ENCODE measurements at places on chromosomes 6 and 20. TPM values are rescaled to one million over a fixed set of nuclear protein-coding genes. Genes with fewer than 3 reads are reported as not detected.

Gene OPRM1
- not detected for total RNA-seq

Gene CLPSL2
- not detected for total RNA-seq

Gene EFCAB8
- total RNA-seq, result 0.26 TPM

Gene DDX43
- total RNA-seq, result 3.0 TPM

DNA sequence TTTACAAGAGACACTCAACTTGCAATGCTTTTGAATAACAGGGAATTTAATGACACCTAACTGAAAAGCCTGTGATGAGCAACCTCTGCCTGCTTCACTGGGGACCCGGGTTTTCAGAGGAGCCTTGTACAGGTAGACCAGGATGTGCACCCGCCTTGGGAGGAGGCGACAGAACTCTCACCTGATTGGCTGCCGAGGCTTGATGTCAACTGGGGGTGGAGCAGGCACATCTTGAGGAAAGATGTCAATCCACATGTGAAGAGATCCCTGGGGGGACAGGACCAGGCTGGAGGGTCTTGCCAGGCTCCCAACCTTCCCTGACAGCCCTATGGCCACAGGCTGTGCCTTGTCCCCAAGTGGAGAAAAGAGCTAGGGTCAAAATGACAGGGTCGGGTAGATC, 19.8 kb downstream of the ERGIC3 start:
- no peak overlapping the region for H3K27ac ChIP-seq
- no peaks in the 10 kb centered on the region for H3K27me3 ChIP-seq
- H3K36me3 ChIP-seq, result peaks cover 7% of the 10 kb centered on the region
- DNase-seq, result no peak
- H3K4me3 ChIP-seq, result no peak overlapping the region

GRCh38 chr6:6796818-6797217, 208.3 kb downstream of the LY86 start:
- no peak for DNase-seq
- H3K4me1 ChIP-seq, result no peaks in the 10 kb centered on the region
- H3K27ac ChIP-seq, result no peak overlapping the region
- H3K36me3 ChIP-seq, result no peaks in the 10 kb centered on the region
- no peaks in the 10 kb centered on the region for H3K27me3 ChIP-seq

DNA sequence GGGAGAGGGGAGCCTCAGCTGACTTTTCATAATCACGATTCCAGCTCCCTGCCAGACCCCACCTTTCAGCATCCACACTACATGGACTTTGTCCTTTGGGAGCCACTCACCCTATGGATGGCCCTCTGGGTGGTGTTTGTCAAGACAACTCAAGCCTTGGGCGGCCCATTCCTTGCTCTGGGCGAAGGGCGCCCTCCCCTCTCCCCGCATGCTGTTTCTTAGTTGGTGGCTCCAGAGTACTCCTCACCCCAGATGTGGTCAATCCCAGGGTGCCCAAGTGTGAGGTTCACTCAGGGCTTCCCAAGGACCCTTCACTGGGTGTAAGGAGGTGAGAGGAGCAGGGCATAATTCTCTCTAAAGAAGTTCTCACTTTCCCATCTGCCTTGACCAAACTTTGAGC, 710.0 kb downstream of the QKI start:
- no peaks in the 10 kb centered on the region for H3K27me3 ChIP-seq
- H3K4me1 ChIP-seq, result no peaks in the 10 kb centered on the region
- no peak for DNase-seq
- H3K27ac ChIP-seq, result no peak overlapping the region
- no peak overlapping the region for H3K4me3 ChIP-seq

DNA sequence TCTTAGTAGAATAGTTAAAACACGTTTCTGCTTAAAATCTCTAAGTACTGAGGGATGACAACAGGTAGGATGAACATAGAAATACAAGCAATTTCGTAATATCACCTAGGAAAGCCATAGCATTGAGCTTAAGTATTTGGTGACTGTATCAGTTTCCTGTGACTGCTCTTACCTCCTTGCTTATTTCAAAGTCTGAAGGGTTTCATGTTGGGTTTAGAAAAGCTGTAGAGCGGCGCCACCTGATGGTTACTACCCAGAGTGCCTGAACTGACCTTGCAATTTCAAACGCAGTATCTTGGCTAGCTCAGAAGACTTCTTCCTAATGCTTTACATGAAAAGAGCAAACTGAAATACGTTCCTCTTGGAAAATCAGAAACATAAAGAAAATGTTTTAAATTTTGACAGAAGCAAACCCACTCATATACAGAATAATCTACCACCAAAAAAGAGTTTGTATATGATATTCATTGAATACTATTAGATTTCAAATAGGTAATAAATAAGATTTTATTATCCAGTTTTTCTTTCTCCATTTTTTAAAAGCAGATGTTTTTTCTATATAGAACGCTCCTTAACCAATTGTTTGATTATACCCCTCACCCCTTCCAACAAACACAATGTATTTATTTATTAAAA, 82.3 kb upstream of the RIPOR2 start:
- H3K36me3 ChIP-seq, result no peaks in the 10 kb centered on the region
- H3K4me3 ChIP-seq, result no peak overlapping the region

- H3K27me3 ChIP-seq, result no peaks in the 10 kb centered on the region
- no peak overlapping the region for H3K4me3 ChIP-seq
- peak; percentile 56 for DNase-seq
- no peaks in the 10 kb centered on the region for H3K4me1 ChIP-seq
- H3K36me3 ChIP-seq, result no peaks in the 10 kb centered on the region
- no peak overlapping the region for H3K27ac ChIP-seq
These were observed 159.7 kb upstream of the RPS6KA2 start for GRCh38 chr6:166786704-166787293.

DNA sequence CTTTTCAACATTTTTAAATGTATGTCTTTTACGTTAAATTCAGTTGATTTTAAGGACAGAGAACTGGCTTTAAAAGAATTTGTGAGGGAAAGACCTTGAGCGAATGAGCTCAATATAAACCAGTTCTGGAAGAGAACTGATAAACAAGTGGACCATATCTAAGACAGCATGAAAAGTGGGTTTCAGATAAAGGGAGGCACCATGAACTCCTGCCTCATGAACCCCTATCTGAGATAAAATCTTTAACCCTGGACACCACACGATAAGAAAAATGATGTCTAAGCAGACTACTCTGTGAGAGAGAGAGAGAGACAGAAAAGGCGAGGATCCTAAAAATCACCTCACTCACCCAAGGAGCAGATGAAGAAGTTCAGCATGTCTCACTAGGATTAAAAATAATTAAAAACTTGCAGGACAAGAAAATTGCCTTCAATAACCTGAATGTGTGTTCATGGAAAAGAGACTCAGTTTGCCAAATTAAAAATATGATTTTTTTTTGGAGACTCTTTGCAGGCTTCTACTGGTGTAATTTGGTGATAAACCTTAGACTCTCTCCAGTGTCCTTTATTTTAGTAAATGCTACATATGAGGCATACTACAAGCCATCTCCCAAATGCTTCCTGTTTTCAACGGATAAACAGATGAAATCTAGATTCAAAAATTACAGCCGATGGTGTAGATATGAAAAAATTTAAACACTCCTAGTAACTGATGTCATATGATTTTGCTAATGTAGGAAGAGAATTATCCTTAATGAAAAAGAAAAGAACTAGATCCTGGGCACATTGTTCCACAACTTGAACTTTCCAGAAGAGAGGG, 299.5 kb downstream of the ADGB start:
- DNase-seq, result no peak
- no peak overlapping the region for H3K4me3 ChIP-seq
- H3K4me1 ChIP-seq, result no peaks in the 10 kb centered on the region
- no peaks in the 10 kb centered on the region for H3K27me3 ChIP-seq

- H3K4me3 ChIP-seq, result no peak overlapping the region
- H3K27ac ChIP-seq, result no peak overlapping the region
- peaks cover 10% of the 10 kb centered on the region for H3K4me1 ChIP-seq
- DNase-seq, result no peak
These were observed 5.1 kb upstream of the HELZ2 start for GRCh38 chr20:63579017-63579694.

- H3K27ac ChIP-seq, result peak overlapping the region; percentile 47
- no peaks in the 10 kb centered on the region for H3K4me1 ChIP-seq
- no peak overlapping the region for H3K4me3 ChIP-seq
- no peaks in the 10 kb centered on the region for H3K36me3 ChIP-seq
- H3K27me3 ChIP-seq, result no peaks in the 10 kb centered on the region
- DNase-seq, result no peak
These were observed 696 bp downstream of the CALHM5 start for GRCh38 chr6:116512111-116512559.

Data from body of pancreas (tissue), 4 donors.